ENCODE measurements at places on chromosomes 3 and 15. TPM values are rescaled to one million over a fixed set of nuclear protein-coding genes. Genes with fewer than 3 reads are reported as not detected.

The CELF6 gene
- total RNA-seq: 0.82 TPM

The CLDN1 gene
- total RNA-seq: 0.43 TPM

The PAK6 gene
- 0.84 TPM for total RNA-seq

- no peak for DNase-seq
These were observed 65.6 kb downstream of the WDR72 start for GRCh38 chr15:53693729-53694475.

- DNase-seq: no peak
These were observed 208.5 kb upstream of the LINGO1 start for GRCh38 chr15:77840991-77841775.
